ENCODE measurements at places on chromosomes 12 and 14.

GRCh38 chr12:100138048-100138802, 4.4 kb downstream of the BLTP3B start:
- no peak for DNase-seq

DNA sequence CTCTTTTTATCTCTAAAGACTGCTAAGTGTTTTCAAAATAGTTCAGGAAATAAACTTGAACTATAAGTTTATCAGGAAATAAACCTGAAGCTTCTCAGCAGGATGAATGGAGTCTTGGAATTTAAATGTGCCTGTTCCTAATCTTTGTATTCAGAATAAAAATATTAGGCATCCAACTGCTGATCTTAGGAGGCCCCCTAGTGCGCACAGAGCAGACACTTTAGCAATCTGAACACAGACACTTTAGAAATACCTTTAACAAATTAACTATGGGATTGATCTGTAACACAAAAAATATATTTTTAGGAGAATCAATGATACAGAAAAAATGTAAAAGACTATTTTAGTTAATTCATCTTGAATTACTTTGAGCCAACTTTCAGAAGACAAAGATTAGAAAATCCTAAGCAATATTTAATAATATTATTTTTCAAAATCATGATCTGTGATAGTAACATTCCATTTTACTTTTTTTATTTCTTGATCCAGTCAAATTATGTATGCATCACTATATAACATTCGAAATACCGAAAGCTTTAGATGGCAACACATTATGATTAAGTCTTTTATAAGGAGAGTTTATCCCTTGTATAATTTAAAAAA, 80.9 kb downstream of the SLC41A2 start:
- no peak for DNase-seq

DNA sequence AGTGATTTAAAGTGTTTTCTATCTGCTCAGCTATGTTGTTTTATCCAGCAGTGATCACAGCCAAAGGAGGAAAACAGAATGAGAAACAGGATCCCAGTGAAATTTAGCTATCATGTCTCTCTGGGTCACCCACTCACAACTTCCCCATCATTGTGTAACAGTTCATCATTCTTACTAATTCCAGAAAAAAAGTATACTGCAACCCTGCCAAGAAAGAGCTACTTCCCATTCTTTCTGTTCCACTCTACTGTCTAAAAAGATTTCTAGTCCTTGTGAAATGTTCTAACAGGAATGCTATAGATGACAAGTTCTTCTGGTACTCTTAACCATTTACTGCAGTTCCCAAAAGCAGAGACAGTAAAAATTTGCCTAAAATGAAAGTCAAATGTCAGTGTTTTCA, 39.2 kb upstream of the CD163 start:
- no peak for DNase-seq

DNA sequence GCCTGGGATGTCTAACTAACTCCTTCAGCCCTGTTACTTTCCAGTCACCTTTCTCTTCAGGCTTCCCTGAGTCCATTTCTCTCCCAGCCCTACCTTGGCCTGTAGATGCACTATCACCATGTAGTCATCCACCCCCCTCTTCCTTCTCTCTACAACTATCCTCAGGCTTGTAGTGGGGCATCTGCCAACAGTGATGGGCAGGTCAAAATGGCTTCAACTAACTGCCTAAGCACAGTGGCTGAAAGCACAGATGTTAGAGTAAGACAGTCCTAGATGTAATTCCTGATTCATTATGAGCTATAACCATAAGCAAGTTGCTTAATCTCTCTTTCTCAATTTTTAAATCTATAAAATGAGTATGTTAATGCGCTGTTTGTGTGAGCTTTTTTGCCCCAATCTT, 133.6 kb upstream of the NAV3 start:
- DNase-seq, result no peak

- no peak for DNase-seq
These were observed 8.1 kb upstream of the STX2 start for GRCh38 chr12:130847112-130847511.

GRCh38 chr12:115438314-115438713, 754.3 kb upstream of the TBX3 start:
- no peak for DNase-seq
